IPS DF 19.7 (cell line): ENCODE measurements at places on chromosomes 6 and 20.

GRCh38 chr6:7546896-7547295 is 5.4 kb downstream of the DSP start:
- no peak for DNase-seq

- no peak for DNase-seq
Measured at GRCh38 chr20:24773751-24774201, 175.3 kb upstream of the CST7 start.

GRCh38 chr20:50580842-50581544 is 70.8 kb downstream of the PTPN1 start:
- no peak for DNase-seq

- no peak for DNase-seq
Measured at GRCh38 chr6:56757588-56757984, 114.9 kb upstream of the DST start.

GRCh38 chr6:135904666-135905065 is 53.2 kb downstream of the PDE7B start:
- DNase-seq: no peak

DNA sequence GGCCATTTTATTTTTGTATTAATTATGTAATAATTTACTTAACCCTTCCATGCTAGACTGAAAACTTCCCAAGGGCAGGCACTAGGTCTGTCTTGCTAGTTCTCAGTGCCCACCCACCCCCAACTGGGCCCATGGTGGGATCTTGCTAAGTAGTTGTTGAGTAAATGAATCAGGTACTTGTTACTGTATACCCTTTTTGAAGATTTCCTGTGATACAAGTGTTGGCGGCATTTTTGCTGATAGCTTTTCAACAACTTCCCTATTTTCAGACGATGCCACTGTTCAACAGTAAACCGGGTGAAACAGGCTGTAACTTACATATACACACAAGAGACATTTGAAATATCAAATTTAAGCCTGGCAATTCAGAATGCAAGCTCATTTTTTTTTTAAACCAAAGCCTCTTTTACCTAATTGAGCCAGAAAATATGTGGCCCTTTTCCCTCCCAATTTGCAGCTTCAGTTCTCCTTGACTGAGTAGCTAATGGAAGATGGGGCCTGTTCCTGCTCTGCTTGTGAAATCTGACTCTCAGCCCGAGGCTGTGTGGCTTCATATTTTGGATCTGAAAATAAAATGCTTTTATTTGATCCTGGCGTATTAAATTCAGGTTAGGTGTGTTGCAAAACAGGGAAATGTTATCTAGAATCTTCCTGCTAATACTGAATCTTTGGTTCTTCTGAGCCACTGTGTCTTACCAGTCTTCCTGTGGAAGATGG is 288.3 kb downstream of the NRN1 start:
- DNase-seq: no peak

- DNase-seq: no peak
Measured at GRCh38 chr20:56247954-56248782, at the start of gene MC3R. TSS of gene MC3R (plus strand) at chr20:56248732. CDS start at chr20:56248844, 112 bp downstream.

DNA sequence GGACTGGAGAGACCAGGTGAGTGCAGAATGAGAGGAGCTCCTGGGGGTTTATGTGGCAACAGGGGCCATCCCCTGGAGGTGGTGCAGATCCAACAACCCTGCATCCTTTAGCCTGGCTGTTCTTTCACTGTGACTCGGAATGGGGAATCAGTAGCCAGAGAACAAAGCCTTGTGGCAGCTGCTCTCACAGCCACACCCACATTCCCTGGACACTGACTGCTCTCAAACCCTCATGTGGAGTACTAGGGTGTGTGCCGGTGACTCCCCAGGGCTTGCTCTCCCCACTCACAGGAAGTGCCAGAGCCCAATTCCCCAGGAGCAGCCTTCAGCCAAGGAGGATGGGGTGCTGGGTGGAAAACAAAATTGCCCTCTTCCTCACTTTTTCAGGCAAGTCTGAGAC is 30.2 kb upstream of the GGTLC1 start:
- no peak for DNase-seq

- DNase-seq: no peak
Measured at GRCh38 chr6:140546640-140547039, 1172.2 kb upstream of the CITED2 start.

DNA sequence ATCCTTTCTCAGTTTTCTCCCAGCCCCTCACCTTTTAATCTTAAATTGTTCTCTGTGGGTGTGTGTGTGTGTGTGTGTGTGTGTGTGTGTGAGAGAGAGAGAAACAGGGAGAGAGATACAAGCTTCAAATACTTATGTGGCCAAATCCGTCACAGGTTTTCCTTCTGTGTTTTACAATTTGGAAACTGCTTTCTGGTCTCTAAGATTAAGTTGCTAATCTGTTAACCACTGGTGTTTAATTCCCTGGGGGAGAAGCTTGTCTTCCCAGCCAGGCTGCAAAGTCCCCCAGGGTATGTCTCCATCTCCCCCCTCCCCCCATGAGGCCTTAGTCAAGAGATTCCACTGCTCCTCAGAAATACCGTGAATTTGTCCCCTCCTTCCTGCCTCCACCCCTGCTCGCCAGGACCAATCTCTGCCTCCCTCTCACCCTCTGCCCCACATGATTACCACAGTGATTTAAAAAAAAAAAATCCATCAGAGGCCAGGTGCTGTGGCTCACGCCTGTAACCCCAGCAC is 49.0 kb downstream of the RIPOR3 start:
- DNase-seq: peak; percentile 90

DNA sequence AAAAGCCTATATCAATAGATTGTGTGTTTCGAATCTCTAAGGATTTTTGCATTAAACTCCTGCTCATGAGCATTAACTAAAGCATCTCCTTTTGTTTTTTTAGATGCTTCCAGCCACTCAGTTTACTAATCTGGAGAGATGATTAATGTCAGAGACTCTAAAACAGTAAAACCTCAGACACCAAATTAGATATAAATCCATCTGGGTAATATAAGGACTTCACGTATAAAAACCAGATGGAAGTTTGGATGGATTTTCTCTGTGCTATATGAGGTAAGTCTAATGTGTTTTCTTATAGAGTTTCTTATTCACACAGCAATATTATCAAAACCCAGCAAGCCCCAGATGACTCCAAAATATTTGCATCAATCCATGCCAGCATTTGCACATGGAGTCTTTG is 137.2 kb downstream of the SYNE1 start:
- DNase-seq: no peak

DNA sequence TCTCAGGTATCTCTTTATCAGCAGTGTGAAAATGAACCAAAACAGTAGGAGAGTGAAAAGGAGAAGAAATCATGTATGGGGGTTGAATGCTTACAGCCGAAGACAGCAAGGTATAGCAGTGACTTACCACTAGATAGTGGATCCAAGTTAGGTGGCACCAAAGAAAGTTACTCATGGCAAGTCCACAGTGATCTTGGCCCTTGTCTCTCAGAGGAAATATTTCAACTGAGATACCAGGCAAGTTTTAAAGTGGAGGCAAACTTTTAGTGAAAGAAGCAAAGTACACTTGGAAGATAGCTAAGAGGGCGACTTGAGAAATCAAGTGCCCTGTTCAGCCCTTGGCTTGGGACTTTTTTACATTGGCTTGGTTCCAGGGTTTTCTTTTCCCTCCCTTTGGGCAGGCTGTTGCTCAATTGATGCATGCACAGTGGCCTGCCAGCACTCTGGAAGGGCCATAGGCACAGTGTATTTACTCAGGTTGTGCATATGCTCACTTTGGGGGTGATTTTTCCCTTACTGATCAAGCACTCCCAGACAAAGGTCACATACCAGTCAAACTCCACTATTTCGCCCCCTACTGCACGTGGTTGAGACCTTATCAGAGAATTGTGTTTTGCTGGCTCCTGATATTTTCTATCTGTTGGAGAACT is 329.5 kb upstream of the KHDRBS2 start:
- DNase-seq: no peak

- no peak for DNase-seq
Measured at GRCh38 chr6:1287103-1287591, 24.8 kb upstream of the FOXQ1 start.

DNA sequence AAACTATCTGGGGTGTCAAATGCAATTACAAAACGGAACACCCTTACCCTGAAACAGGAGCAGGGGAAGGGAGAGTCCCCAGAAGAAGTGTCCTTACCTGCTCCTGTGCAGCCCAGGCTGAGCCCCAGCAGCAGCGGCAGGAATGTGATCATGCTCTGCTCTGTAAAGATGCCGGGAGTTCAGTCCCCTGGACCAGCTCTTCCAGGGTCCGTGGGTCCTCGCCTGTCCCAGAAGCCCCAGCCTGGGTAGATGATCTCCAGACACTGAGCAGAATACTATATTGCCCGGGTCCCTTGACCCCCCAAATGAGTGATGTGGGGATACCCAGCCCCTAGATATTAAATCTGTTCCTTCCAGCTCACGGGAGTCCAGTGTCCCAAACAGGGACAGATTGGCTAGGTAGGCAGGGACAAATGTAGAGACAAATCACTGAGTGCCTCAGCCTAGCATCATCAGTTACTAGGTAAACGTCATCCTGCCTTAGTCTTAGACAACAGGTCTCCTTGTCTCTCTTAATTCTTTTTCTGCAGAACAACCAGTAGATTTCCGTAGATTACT is at the start of gene HLA-DMB:
Gene HLA-DMB (minus strand): TSS at position 373 of the 558 bp plus-strand sequence. CDS start 221 bp downstream, at position 152.
- DNase-seq: peak; percentile 75

DNA sequence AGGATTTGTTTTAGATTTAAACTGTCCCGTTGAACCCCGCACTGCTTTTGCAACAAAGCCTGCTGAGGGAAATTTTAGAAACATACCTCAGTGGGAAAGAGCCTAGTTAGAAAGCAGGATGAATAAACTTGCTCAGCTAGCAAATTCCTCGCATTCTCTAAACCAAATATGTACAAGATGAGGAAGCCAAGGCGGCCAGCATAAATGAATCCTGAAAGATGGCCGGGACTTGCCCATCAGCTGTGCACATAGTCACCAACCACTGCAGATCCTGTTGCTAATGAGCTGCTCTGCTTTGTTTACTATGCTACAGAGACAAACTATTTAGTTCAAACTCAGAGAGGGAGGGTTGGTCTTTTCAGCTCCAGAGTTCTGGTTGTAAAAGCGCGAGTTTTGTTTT is 49.0 kb downstream of the TMEM170B start:
- peak; percentile 15 for DNase-seq

DNA sequence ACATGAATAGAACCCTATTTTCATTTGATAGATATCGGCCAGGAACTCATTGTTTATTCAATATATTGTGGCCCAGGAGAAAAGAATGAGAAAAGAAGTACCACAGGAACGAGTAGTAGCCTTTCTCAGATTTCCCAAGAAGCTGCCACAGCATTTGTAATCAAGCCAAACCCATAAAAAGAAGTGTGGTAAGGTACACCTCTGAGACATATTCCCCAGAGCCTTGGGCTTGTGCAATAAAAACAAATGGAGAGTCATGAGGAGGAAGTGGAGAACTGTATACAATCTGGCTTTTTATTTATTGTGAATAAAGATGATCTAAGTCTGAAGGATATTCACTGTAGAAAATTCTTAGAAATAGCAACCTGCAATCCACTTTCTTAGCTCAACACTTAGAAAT is 36.7 kb downstream of the KIF6 start:
- DNase-seq: no peak

GRCh38 chr20:8389381-8390036 is 257.4 kb downstream of the PLCB1 start:
- DNase-seq: no peak

GRCh38 chr6:3165631-3166534 is 8.5 kb upstream of the TUBB2A start:
- DNase-seq: peak; percentile 97

DNA sequence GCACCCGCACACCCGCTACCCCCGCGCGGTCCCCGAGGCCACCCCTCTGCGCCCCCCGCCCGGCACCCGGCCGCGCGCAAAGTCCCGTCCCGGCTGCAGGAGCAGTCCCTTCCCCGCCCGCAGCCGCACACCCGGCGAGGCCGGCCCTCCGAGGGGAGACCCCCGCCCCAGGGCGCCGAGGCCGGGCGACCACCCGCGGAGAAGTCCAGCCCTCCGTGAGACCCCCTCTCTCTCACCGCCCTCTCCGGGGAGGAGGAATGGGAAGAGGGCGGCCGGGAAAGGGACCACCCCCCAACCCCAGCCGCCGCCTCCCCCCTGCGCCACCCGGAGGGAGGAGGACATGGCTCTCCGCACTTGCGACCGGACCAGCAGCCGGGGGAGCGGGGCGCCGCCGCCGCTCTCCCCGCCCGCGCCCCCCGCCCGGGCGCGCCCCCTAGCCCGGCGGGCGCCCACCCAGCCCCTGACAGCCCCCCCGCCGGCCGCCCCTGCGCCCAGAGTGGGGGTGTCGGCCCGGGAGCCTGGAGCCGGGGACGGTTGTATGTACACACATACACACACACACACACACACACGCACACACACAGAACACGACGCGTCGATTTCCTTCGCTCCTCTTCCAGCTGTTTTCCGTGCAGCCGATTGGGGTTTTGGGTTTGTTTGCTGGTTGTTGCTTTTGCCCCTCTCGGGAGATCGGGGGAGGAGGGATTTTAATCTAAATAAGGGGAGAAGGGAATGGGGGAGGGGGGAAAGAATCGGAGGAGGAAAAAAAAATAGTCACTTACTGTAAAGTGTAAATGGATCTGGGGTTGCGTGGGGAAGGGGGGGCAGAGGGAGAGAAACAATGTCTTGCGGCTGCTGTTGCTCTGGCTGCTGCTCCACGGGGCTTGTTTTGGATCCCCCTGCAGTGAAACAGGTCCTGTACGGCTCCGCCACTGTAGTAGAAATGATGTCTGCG is at the start of gene ATXN1:
Gene ATXN1 (minus strand): TSS at position 945 of the 955 bp plus-strand sequence.
- DNase-seq: no peak

DNA sequence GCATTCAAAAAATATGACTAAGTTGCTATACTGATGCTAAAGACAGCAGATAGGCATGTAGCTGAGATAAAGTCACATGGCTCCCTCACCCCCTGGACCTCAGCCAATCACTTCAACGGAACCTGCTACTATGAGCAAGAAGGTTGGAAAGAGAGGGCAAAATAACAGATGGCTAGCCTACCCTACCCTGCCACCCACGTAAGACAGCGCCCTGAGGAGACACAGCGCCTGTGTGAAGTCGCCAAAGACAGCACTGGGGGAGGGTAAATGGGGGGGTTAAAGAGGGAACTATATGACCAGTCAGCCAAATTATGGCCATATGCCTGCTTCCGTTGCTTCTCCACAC is 163.2 kb downstream of the RALGAPA2 start:
- DNase-seq: no peak

GRCh38 chr6:145015739-145016558 is 719.4 kb downstream of the EPM2A start:
- DNase-seq: peak; percentile 7

- no peak for DNase-seq
Measured at GRCh38 chr6:110329348-110329713, 28.8 kb downstream of the METTL24 start.

GRCh38 chr20:23393996-23394775 is 27.1 kb downstream of the NAPB start:
- DNase-seq: no peak

- DNase-seq: no peak
Measured at GRCh38 chr20:24789877-24790276, 159.2 kb upstream of the CST7 start.

DNA sequence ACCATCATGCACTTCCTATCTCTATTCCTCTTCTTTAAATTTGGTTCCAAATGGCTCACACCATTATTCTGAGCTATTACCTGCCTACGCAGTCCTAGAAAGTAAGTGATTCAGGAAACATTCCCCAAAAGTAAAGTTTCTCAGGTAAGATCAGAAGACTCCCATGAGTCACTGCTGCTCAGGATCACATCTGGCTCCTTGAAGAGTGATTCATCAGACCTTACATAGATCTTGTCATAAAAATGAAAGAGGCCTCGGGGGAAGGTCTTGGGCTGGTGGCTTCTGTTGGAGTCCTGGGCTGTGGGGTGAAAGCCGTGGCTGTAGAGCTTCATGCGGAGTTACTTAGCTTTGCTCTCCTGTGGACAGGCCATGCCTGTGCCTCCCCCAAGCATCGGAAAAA is 35.9 kb downstream of the PLG start:
- DNase-seq: no peak
